ENCODE measurements at places on chromosomes 3 and 15.

- DNase-seq: no peak
Observed at GRCh38 chr15:83356501-83357399, 72.3 kb upstream of the BNC1 start.

DNA sequence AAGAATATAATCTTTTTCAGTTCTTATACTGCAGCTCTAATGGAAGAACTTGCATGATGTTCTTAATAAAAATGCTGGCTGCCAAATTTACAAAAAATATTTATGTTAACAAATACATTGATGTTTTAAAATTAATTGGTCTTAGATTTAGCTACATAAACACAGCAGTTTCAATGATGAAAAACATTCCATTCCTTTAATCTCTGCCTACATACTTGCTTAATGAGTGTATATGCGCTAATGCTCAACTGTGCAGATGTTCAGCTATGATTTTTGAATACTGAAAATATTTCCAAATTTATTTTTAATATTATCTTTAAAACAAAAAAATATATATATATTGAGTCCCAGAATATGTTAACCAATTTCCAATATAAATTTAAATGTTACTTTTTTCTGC lies 867.4 kb downstream of the ROBO1 start:
- DNase-seq: no peak

DNA sequence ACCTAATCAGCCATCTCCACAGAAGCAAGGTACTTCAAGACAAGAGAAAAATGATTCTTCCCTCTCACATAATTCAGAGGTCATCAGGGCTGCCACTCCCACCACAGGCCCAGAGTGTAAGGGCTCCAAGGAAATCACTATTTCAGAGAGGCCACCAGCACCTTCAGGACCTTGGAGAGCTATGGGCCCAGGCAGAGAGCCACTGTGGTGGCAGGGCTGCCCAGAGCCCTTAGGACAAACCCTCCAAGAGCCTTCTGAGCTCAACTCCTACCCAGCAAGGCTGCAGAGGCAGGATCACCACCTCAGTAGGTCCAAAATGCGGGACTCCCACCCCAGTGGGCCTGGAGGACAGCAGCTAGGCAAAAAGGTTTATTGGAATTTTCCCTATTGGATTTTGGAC lies 17.9 kb upstream of the FAN1 start:
- no peak for DNase-seq

DNA sequence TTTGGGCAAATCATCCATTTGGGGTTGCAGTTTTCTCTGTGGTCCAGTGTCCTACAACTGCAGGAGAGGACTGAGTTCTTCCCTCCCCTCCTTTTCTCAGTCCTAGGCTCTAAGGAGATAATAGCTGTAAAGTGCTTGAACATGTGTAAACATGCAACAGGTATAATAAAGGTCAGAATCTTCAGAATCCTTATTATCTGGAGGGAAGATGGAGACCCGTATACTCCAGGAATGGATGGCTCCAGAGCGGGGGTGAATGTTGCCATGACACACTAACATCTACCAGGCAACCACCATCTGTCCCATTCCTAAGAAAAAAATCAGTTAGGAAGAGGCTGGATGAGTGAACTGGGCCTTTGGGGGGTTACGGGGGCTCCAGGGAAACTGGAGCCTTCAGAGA lies 39.7 kb upstream of the GLCE start:
- no peak for DNase-seq

- no peak for DNase-seq
Observed at GRCh38 chr3:8442993-8443650, 58.5 kb upstream of the LMCD1 start.

GRCh38 chr3:30775040-30775439 lies 119.4 kb downstream of the GADL1 start:
- no peak for DNase-seq

DNA sequence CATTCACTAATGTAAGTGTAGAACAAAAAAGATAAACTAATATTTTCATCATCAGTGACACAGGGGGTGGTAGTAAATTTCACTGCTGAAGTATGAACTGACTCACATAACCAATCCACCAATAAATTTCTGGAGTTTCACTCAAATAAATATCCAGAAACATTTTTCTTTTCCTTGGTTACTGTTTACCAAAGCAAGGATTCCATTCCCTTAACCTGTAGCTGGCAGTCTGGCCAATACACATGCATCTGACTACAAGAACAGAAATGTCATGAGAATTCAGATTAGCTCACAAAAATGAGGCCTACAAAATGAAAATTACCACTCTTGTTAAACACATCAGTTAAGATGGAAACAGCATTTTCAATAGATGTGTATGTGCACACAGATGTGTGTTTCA lies 80.3 kb downstream of the STAG1 start:
- no peak for DNase-seq

- no peak for DNase-seq
Observed at GRCh38 chr3:144257381-144257780, 285.8 kb downstream of the DIPK2A start.

- DNase-seq: no peak
Observed at GRCh38 chr3:124653797-124654469, 76.3 kb upstream of the UMPS start.

DNA sequence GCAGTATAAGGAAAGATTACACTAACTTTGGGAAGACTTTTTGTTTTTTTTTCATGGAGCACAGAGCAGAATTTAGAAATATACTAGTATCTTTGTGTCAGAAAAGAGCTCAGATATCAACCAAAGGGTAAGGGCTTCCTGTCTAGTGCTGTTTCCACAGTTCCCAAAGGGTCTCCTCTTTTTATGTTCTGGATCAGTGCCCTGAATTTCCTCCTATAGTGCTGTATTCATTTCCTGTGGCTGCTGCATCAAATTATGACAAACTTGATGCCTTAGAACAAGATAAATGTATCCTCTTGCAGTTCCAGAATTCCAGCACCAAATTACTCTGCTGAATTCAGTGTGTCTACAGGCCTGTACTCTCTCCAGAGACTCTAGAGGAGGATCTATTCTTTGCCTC lies 219.8 kb upstream of the THRB start:
- no peak for DNase-seq

DNA sequence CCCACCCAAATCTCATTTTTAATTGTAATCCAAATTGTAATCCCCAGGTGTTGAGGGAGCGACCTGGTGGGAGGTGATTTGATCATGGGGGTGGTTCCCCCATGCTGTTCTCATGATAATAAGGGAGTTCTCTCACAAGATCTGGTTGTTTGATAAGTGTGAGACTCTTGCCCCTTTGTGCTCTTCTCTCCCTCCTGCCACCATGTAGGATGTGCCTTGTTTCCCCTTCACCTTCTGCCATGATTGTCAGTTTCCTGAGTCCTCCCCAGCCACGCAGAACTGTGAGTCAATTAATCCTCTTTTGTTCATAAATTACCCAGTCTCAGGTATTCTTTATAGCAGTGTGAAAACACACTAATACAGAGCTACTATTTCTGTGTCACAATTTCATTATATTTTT lies 88.7 kb downstream of the NCEH1 start:
- no peak for DNase-seq

GRCh38 chr15:39320886-39321285 lies 260.0 kb upstream of the THBS1 start:
- DNase-seq: no peak

GRCh38 chr15:34813446-34814190 lies 18.3 kb upstream of the ACTC1 start:
- no peak for DNase-seq

DNA sequence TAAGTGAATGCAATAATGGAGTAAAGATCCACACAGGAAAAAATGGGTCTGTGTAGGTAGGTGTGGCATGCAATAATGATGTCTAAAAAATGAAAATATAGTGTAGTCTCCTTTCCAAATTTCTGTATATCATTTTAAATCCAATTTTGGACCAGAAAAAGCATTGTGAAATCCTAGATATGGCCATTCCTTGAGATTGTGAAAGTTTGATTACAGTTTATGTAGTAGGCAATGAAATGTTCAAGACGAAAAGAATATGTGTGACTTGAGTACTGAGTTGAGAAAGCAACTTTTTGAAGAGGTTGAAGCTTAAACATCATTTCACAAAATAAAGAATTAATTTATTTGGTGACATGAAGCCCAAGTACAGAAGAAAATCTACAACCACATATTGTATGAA lies 698.7 kb downstream of the EPHA3 start:
- no peak for DNase-seq

GRCh38 chr15:60602323-60602722 lies 123.4 kb upstream of the ICE2 start:
- DNase-seq: no peak

- DNase-seq: no peak
Observed at GRCh38 chr3:54968546-54969172, 40.8 kb upstream of the LRTM1 start.

DNA sequence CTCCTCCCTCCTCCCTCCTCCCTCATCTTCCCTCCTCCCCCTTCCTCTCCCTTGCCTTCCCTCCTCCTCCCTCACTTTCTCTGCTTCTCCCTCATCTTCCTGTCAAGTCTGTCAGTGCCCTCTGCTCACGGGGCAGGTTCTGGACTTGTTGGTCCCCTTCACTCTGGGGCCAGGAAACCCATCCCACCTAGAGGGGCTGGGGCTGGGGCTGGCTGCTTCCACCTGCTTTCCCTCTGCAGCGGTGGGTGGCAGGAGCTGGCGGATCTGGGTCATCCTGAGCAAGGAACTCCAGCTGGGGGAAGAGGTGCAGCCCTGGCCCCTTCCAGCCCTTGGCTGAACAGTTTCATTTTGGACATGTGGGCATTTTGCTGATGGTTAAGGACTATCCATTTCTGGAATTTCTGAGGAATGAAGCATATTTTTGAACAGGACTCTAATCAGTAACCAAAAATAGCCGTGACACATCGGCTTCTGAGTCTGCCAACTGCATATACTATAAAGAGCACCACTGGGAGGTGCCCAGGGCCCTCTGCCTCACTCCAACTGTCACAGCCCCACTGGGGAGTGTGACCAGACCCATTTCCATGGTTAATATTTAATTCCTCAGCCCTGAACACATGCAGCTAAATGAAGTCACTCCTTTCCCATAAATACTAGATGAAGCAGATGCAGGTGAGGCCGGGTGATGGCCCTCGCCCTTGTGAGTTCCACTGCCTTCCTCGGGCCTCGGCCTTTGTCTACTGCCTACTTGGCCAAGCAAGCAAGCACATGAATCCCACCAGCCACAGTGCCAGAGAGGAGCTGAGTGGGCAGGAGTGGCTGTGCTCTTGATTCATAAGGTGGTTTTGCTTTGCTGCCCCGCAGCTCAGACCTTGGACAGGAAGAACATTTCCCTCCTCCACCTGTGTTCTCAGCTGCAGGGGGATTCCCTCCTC lies 39.8 kb downstream of the CHDH start:
- DNase-seq: no peak

DNA sequence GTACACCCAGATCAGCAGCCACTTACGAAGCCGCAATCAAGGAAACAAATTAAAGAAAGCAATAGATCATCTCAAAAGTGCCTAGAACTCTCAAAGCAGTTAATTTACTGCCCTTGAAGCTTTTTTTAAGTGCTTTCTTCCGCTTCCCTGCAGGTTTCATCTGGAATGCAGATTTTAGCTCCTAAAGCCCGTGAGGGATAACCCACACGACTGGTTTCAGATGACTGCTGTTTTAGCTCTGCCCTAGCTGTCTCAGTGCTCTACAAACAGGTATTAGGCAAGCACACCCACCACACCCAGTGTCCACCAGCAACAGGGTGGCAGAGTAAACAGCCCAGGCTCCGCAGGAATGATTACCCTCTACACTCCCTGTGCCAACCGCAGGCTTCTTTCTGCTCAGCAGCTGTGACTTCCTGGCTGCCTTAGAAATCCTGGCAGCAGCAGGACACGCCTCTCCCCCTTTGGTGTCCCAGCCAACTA lies 126.0 kb downstream of the FMN1 start:
- no peak for DNase-seq

- no peak for DNase-seq
Observed at GRCh38 chr3:15974647-15975046, 176.9 kb upstream of the ANKRD28 start.

DNA sequence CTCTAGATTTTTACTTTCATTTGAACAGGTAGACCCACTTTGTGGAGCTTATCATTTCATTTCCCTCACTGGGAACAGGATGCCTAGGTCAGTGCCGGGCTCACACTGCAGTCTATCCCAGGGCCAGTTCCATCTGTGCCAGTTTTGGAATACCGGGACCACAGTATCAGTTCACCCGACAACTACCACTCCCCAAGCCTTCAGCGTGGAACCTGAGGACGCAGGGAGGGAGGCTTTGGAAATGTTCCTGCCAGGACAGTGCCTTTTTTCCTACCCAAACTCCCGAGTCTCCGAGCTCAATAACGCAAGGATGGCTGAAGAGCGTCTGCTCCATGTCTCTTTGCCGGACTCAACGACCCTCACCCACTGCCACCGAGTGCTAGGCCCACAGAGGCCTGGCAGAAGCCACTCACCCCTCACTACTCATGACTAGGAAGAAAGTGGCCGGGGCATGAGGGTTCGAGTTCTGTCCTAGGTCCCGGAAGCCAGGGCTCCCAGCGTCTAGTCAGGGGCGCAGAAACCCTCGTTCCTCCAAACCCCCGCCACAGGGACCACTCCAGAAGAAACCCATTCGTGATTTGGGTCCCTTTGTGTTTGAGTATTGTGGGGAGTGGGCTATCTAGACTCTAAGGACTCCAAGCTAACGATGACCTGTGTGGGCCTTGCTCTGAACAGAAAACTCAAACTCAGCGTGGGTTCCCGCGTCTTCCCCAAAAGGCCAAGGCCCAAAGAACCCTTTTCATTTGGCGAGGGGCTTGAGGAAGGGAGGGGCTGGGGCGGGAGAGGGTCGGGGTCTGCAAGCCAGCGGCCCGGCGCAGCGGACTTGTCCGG lies 11.4 kb downstream of the ZIC1 start:
- no peak for DNase-seq

DNA sequence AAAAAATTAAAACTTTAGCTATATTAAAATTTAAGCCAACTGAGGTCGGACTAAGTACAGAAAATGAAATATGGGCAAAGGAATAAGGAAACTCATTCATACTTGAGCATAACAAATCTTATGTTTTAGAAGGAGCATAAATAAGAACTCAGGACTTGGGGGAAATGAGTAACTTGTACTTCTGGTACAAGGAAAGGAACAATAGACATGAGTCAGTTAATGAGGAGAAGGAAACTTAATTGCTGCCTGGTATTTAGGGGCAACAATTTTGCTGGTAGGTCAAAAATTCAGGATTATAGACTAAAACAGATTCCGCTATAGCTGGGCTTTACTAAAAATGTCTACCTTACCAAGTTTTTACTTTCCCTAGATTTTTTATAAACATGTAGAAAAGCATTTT lies 113.1 kb downstream of the MYO5A start:
- no peak for DNase-seq

- DNase-seq: no peak
Observed at GRCh38 chr15:40958146-40958545, 4.9 kb downstream of the CHAC1 start.

DNA sequence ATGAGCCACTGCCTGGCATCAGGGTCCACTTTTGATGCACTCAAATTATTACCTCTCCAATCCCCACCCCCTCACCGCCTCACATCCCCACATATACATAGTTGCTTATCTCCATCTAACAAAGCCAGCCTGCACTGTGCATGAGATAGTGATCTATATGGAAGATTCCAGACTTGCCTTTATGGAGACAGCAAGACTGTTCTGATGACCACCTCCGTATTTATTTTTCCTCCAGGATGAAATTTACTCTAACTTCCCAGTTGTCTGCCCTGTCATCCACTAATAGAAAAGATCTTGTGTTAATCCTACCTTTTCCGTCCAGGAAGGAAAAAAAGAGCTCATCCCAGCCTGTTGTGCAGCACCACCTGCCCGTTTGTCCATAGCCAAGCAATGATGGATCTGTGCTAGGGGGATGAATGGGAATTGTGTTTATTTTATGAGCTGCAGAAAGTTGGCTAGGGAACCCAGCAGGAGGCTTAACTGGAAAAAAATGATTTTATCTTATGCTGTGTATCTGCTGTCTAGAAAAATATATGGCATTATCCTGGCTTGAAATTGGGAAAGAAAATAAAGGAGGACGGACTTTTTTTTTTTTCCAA lies 114.5 kb downstream of the CD47 start:
- DNase-seq: no peak
